ENCODE measurements at places on chromosomes 6 and 20. TPM values are rescaled to one million over a fixed set of nuclear protein-coding genes. Genes with fewer than 3 reads are reported as not detected.

DNA sequence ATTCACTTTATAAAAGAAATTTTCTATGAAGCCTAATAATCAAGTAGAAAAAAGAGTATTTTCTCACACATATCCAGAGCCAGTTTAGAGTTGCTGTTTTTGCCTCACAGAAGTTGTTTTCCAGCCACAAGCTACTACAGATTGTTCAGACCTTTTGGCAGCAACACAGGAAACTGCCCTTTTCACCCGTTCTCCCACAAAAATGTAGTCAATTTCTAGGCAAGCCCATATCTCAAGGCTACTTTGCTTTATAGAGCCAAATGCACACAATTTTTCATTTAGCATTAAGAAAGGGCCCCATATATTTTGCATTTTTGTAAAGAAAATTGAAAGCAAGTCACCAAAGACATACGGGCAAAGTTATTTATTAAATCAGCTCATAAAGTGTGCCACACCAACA, 49.5 kb downstream of the EPB41L2 start:
- H3K4me1 ChIP-seq, result no peaks in the 10 kb centered on the region
- H3K27ac ChIP-seq, result no peak overlapping the region
- H3K4me3 ChIP-seq, result no peak overlapping the region
- no peak for DNase-seq
- H3K36me3 ChIP-seq, result no peaks in the 10 kb centered on the region
- no peaks in the 10 kb centered on the region for H3K27me3 ChIP-seq

DNA sequence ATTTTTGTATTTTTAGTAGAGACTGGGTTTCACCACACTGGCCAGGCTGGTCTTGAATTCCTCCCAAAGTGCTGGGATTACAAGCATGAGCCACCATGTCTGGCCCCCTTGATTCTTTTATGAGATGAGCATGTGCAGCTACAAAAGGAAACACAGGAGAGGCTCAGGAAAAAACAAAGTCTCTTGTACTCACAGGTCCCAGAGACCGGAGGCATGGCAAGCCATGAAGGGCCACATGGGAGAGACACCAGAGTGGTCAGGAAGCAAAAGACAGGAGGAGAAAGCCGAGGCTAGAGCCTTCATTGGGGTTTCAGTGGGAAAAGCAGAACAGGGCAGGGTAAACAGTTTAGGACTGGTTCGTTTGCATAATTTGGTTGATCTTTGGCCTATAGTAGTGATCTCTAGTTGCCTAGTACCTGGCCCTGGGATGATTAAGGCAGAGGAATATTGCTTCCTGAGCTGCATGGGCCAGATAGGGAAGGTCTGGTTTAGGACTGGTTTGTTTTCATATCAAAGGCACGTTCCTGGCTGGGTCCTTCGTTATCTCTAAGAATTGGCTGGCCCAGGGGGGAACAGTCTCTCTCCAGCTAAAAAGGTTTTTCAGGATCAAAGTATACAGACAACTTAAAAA, 48.2 kb upstream of the PRND start:
- DNase-seq, result peak; percentile 18
- H3K4me1 ChIP-seq, result peaks cover 16% of the 10 kb centered on the region
- no peak overlapping the region for H3K4me3 ChIP-seq
- no peaks in the 10 kb centered on the region for H3K27me3 ChIP-seq

EYA2 gene
- total RNA-seq, result 0.30 TPM

DNAH8 gene
- total RNA-seq, result not detected
